ENCODE measurements at places on chromosomes 6 and 20. TPM values are rescaled to one million over a fixed set of nuclear protein-coding genes. Genes with fewer than 3 reads are reported as not detected.

DNA sequence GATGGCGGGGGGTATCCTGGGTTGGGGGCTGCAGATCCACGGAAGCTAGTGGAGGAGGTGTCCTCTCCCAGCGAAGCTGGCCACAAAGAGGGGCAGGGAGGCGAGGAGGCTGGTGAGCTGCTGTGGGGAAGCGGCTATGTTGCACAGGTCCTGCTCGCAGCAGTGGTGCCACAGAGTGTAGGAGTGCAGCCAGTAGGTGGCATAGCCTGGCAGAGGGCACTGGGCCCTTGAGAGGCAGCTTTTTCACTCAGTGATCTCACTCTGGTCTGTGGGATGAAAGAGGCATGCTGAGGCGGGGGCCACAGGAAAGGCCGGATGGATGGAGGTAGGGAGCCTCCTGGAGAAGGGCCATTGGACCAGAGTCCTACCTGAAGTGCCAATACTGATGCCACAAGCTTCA is 2.9 kb upstream of the LY6G6D start:
- no peak for DNase-seq

GRCh38 chr6:169406034-169406433 is 152.4 kb upstream of the THBS2 start:
- peak; percentile 84 for DNase-seq

The FABP7 gene
- 31.6 TPM for total RNA-seq

GRCh38 chr20:53685070-53685595 is 91.5 kb upstream of the ZNF217 start:
- no peak for DNase-seq

The PPP1R16B gene
- total RNA-seq = 1.9 TPM

The BLOC1S5 gene
- 19.1 TPM for total RNA-seq

- DNase-seq = no peak
These were observed 9.5 kb downstream of the MYL9 start for GRCh38 chr20:36550790-36551299.

The SLC17A1 gene
- total RNA-seq = not detected

DNA sequence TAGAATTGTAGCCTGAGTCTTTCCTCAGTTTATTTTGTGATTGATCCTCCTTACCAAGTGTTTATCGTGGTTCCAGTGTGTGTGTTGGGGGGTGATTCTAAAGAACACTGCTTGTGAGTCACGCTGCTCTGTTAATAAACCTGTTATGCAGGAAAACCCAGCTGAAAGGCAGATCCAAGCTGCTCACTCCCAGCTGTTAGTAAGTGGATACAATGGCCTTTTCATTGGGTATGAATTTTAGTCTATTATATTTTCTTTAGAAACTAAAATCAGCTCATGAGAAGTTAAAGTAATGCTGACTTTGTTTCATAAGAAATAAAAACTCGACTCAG is 12.2 kb upstream of the DSTN start:
- no peak for DNase-seq

GRCh38 chr20:54397292-54398140 is 77.9 kb upstream of the DOK5 start:
- no peak for DNase-seq

The EPPIN gene
- total RNA-seq = not detected

GRCh38 chr6:110514818-110515217 is 38.4 kb upstream of the SLC22A16 start:
- no peak for DNase-seq

The PHF20 gene
- total RNA-seq = 25.4 TPM

- no peak for DNase-seq
These were observed 165.6 kb upstream of the OGFRL1 start for GRCh38 chr6:71123051-71123450.

The VSTM2L gene
- total RNA-seq = 4.1 TPM

DNA sequence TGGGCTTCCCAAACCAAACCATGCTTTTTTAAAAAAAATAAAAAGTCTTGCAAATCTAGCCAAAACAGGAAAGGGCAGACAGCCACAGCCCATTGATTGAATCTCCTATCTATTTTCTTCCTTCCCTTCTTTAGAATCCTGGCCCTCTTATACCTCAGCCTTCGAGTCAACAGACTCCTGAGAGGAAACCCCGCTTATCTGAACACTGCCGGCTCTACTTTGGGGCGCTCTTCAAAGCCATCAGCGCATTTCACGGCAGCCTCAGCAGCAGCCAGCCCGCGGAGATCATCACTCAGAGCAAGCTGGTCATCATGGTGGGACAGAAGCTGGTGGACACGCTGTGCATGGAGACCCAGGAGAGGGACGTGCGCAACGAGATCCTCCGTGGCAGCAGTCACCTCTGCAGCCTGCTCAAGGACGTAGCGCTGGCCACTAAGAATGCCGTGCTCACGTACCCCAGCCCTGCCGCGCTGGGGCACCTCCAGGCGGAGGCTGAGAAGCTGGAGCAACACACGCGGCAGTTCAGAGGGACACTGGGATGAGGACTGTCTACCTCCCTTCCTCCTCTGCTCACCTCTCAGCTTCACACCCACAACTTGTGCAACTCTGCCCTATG is 10.1 kb upstream of the RTF2 start:
- no peak for DNase-seq

DNA sequence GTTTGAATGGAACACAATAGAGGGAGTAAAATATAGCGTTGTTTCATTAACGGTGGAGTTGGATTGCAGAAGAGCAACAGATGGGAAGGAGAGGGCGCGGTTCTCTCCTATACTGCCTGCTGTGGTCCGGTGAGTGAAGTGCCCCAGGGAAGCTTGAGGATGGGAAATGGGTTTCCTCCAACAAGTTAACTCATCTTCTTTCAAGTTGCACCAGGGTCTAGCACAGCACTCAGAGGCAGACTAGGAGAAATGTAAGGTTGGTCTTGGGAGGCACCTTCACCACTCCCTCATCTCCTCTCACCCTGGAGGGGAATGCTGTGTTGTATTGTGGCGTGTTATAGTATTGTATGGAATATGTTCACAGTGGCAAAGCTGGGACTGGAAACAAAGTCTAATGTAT is 96.9 kb upstream of the SLC24A3 start:
- DNase-seq = no peak

GRCh38 chr6:54817834-54818233 is 28.7 kb upstream of the FAM83B start:
- no peak for DNase-seq

GRCh38 chr6:45387236-45387635 is 9.5 kb upstream of the SUPT3H start:
- no peak for DNase-seq

The HLA-F gene
- 14.7 TPM for total RNA-seq

GRCh38 chr6:78010130-78010529 is 357.3 kb downstream of the MEI4 start:
- no peak for DNase-seq

The BMP5 gene
- 5.0 TPM for total RNA-seq

- peak; percentile 18 for DNase-seq
These were observed 15.0 kb upstream of the ABHD16B start for GRCh38 chr20:63846128-63846771.

GRCh38 chr20:46148313-46149208 is 30.4 kb downstream of the CD40 start:
- no peak for DNase-seq

GRCh38 chr6:56450882-56451739 is 191.6 kb downstream of the DST start:
- peak; percentile 6 for DNase-seq

The FANCE gene
- total RNA-seq = 9.4 TPM

- no peak for DNase-seq
These were observed 279.8 kb downstream of the CDH26 start for GRCh38 chr20:60237981-60238380.

DNA sequence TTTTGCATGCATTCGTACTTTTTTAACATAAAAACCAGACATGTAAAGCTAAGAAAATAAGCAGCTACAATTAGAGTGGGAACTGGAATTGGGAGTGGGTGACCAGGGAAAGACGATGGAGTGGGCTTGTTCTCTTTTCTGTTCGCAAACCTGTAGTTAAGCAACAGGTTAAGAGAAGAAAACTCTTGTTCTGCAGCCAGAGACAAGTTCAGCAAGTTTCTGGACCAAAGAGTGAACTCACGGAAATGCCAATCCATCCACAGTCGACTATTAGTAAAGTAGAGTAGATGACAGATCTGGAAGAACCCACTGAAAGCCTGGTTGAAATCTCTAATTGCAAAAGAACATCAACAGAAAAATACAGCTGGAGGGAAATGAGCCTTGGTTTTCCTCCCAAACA is 197.8 kb downstream of the TFAP2A start:
- no peak for DNase-seq

GRCh38 chr20:58698741-58699622 is 6.4 kb downstream of the NPEPL1 start:
- DNase-seq = peak; percentile 81

DNA sequence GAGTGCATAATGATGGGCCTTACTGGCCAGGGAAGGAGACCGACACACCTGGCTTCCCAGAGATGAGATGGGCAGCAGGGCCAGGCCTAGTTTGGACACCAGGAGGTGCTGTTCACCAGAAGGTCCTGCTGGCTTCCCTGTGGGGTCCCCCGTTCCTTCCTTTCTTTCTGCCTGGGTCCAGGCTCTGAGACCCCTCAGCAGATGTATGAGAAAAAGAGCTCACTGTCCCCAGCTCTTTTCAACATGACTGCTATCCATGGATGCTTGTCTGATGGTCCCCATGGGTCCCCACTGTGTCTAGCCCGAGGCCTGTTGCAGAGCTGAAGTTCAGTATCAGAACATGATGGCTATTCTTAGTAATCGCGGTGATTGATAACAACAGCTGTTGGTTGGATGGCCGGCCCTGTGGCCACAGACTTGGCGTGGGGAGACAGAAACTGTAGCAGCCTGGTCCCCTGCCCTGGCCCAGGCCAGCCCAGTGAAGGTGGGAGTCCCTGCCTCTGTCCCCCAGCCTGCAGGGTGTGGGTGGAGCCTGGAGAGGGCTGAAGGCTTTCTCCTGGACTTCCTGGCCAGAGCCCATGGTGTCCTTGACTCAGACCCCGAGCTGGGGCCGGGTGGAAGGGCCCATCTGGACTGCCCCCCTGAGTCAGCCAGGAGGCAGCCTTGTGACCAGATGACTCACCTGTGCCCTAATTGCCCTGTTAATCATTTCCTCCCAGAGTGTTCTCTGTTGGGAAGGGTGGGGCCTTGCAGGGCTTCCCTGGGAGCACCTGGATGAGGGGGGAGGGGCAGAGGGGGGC is 9.9 kb upstream of the BAK1 start:
- DNase-seq = peak; percentile 66

GRCh38 chr6:112209131-112209530 is 45.2 kb downstream of the LAMA4 start:
- DNase-seq = no peak

- DNase-seq = no peak
These were observed 725.3 kb downstream of the COL12A1 start for GRCh38 chr6:74480561-74480960.

The ERMARD gene
- total RNA-seq = 18.7 TPM

DNA sequence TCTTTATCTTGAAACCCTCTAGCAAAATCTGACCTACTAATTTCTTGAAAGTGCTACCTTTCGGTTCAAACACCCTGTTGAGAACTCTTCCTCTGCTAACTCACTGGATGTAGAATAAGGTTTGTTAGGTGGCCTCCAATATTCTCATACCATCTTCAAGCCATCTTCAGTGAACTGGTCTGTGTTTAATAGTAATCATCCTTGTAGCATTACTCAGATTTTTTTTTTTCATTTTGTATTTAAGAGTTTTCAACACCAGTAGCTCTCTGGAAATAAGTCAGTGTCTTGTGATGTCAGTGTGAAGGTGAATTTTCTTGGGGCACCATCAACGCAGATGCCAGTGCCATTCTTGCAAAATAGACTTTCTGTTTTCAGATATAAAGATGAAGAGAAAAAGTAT is 140.6 kb upstream of the AHI1 start:
- no peak for DNase-seq

The RPP21 gene
- total RNA-seq = 14.0 TPM

- DNase-seq = no peak
These were observed at the start of gene DACT2 for GRCh38 chr6:168319279-168320111. Gene DACT2, minus strand, starts transcription at chr6:168319777. Its CDS starts 144 bp downstream, at chr6:168319633.

DNA sequence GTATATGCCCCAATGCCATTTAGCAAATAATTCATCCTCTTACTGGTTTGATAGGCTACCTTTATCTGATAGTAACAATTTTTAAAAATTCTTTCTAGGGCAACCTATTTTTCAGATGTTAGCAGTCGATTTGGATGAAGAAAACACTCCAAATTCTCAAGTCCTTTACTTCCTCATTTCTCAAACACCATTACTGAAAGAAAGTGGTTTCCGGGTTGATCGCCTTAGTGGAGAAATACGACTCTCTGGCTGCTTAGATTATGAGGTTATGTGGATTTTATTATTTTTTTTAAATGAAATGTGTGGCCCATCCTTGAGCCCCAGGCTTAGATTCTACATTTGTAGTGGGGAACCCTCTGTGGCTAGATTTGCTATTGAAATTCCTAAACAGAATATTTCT is 26.3 kb downstream of the CDH26 start:
- no peak for DNase-seq

- DNase-seq = no peak
These were observed 9.9 kb downstream of the LPIN3 start for GRCh38 chr20:41350408-41350962.

GRCh38 chr20:58829531-58829941 is 21.2 kb downstream of the GNAS-AS1 start:
- no peak for DNase-seq

The VGLL2 gene
- total RNA-seq = 2.8 TPM

- no peak for DNase-seq
These were observed 20.4 kb downstream of the SRPK1 start for GRCh38 chr6:35900448-35900847.

DNA sequence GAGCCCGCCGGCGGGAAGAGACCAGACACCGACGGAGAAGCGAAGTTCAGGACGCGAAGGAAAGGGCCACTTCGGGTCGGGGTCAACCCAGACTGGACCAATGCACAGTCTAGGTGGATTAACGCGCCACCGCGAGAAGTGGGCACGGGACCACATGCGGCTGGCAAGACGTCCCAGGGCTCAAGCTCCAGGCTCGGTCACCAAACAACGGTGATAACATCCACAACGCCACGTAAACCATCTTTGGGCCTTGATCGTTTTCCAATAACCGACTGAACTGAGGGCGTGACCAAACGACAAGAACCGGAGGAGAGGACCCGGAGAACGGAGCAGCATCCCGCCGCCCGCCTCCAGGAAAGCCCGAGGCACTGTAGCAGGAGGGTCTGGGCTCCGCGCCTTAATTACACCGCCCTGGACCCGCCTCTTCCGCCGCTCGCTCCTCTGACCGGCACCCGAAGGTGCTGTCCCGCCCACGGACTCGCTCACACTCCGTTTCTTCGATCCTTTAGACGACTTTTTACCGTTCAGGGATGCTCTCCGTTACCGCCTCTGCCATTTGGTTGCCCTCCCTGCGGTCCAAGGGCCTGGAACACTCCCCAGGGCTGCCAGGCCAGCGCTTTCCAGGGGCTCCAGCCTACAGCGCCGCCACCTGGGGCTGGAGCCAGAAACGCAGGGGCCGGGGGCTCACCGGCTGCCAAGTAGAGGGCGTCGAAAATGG is 44.1 kb downstream of the DPPA5 start:
- DNase-seq = no peak

The CLIC5 gene
- total RNA-seq = 4.0 TPM

The CDH22 gene
- 0.89 TPM for total RNA-seq

The IRF4 gene
- total RNA-seq = 6.2 TPM
